Hematopoietic multipotent progenitor cell treated with erythropoietin and hydrocortisone succinate and interleukin-3 and kit ligand, for 15 days (in vitro differentiated cells): ENCODE measurements at places on chromosomes 4 and X.

- no peak for DNase-seq
Observed at GRCh38 chr4:144819591-144819990, 173.6 kb downstream of the HHIP start.

DNA sequence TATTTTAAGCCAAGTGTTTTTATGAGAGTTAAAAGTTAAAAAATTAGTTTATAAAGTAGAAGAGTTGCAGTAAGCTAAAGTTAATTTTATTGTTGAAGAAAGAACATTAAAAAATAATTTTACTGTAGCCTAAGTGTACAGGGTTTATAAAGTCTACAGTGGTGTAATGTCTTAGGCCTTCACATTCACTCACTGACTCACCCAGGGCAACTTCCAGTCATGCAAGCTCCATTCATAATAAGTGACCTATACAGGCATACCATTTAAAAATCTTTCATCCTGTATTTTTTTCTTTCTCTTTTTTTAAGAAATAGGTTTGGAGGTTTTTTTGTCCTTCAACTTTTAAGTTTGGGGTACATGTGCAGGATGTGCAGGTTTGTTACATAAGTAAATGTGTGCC lies 87.9 kb upstream of the NR3C2 start:
- no peak for DNase-seq

DNA sequence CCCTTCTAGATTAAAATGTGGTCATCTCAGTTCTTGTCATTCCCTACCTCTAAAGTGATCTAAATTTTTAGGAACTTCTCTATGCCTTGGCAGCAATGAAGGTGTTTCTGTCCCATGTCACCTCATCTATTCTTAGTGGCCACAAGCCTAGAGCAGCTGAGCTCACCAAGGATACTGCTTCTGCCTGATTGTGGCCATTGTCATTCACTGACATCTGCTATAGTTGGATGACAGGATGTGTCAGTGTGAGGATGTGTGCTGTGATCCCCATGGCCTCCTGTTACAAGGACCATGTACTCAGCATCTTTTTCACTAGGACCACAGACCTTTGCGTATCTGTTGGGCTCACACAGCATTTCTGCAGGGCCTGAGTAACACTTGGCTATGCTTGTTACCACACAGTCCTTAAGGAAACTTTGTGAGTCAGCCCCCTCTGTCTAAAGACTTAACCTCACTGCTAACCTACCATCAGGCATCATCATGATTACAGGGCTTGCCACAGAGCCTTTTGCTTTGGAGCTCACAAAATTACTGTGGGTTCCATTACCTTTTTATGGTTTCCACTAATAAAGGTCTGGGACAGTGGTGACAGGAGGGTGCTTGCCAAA lies 421.0 kb downstream of the ADAM29 start:
- DNase-seq = no peak

DNA sequence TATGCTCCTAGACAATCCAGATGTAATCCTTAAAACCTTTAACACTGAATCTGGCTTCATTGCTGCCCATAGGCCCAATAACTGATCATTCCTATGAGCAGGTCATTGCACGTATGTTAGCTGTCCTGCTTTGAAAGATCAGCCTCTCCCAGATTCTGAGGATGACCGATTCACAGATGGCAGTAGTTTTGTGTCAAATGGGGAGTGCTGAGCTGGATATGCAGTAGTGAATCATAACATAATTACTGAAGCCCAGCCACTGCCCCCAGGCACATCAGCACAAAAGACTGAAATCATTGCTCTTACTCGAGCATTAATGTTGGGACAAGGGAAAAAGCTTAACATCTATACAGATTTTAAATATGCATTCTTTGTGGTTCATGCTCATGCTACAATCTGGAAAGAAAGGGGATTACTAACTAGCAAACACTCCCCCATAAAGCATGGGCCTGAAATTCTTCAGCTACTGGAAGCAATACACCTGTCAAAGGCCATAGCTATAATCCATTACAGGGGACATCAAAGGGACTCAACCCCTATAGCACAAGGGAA lies 16.4 kb upstream of the ZNF280C start:
- DNase-seq = no peak

DNA sequence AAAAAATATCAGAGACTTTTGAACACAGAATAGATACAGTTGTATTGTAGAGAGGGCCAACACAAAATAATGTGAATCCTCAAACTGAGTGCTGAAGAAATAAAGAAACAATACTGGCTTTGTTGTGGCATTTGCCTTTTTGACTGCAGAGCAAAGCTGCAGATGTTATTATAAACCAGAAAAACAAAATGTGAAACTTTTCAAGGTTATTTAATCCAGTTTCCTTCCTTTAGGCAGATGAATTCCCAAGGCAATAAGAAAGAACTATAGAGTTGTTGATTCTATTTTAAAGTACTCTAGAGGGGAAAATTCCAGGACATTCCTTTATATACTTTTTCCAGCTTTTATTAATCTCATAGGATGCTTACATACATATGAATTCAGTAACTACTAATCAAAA lies 186.8 kb downstream of the NDST4 start:
- DNase-seq = no peak

GRCh38 chrX:152149648-152150047 lies 11.3 kb upstream of the MAGEA10 start:
- no peak for DNase-seq

GRCh38 chrX:41412261-41413081 lies 34.7 kb upstream of the NYX start:
- no peak for DNase-seq

DNA sequence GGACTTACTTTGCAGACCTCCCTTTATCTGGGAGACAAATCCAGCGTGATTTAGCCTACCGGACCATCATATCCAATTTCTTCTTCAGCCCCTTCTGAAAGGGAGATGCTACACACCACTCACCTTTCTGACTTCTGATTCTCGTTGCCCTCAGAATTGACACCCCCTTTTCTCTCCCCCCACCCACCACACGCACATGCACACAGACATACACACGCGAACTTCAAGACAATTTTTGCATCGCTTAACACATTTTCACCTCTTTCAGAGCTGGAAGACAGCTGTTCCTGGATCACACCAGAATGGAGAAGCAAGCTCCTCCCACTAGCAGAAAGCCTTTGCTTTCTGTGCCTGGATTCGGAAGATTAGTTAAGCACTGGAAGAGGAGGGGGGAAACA lies 1.0 kb upstream of the SNCA start:
- peak; percentile 61 for DNase-seq

- DNase-seq = no peak
Observed at GRCh38 chrX:112830540-112830939, 10.1 kb downstream of the AMOT start.

DNA sequence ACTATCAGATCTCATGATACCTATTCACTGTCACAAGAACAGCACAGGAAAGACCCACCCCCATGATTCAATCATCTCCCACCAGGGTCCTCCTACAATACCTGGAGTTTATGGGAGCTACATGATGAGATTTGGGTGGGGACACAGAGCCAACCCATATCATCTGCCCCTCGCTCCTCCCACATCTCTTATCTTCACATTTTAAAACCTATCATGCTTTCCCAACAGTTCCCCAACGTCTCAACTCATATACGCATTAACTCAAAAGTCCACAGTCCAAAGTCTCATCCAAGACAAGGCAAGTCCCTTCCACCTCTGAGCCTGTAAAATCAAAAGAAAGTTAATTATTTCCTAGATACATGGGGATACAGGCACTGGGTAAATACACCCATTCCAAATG lies 1185.2 kb downstream of the PCDH7 start:
- no peak for DNase-seq

- no peak for DNase-seq
Observed at GRCh38 chr4:3689576-3690550, 76.3 kb upstream of the ADRA2C start.

DNA sequence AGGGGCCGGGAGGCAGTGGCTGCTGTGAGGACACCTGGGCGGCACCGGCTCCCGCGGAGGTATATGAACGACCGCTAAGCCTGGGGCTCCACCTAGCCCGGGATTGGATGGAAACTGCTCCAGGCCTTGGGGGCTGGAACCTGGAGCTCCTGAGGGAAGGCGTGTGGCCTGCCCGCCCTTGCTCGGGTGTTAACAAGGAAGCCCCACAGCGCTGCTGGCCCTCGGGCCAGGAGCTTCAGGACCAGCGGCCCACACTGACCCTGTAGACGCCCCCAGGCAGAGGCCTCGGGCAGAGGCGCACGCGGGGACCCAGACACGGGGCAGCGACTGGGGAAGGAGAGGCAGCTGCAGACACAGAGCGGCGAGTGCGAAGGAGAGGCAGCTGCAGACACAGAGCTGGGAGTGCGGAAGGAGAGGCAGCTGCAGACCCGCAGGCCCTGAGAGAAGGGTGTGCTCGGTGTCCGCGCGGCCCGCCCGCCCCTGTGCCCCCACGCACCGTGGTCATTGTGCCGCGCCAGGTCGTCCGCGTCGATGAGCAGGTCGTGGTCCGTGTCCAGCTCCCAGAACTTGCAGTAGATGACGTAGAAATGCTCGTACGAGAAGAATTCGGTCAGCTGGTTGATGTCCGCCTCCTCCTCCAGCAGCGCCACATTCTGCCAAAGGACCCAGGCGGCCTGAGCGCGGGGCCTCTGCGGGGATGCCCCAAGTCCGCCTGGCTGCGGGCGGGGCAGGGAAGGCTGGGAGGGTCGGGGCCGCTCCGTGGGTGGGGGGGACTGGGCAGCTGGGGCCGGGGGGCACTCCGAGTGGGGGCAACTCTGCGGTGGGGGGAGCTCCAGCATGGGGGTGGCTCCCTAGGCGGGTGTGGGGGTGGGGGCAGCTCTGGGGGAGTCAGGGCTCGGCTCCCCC lies 26.7 kb upstream of the GTPBP6 start:
- no peak for DNase-seq

- peak; percentile 70 for DNase-seq
Observed at GRCh38 chr4:94406668-94407437, 44.9 kb upstream of the PDLIM5 start.

DNA sequence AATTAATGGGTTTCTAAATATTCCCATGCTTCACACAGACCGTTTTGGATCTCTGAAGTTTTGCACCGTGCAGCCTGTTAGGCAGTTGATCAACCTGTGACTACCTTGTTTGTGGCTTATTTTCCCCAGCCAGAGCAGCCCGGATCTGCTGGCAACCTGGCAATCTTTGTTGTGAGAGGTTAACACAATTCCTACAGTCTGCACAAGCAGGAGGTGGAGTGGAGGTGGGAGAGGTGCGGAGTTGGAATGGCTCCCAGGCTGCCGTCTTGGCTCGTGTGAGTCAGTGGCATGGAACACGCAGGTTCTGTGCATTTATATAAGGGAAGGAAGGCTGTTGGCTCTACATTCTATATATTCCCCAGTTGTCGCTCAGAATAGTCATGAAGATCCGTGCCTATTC lies 70.9 kb upstream of the STOX2 start:
- DNase-seq = no peak

GRCh38 chr4:169115897-169116254 lies 105.8 kb upstream of the CBR4 start:
- no peak for DNase-seq
